ENCODE measurements at places on chromosomes 12 and 14.

DNA sequence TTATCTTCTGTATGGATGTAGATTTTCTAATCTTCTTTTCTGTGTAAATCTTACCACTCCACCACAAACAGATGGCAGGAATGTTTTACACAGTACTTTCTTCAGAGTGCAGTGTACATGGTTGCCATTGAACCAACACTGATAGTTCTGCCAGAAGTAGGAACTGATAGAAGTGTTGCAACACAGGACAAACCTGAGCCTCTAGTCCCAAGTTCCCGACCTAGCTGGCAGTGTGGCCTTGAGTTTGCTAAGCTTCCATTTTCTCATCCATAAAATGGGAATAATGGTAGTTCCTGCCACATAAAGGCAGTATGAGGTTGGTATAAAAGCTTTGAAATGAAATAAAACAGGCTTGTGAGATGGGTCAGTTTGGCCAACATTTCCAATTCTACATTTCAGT is 50.8 kb upstream of the SAV1 start:
- DNase-seq: no peak

GRCh38 chr12:9731393-9731792 is 1.5 kb downstream of the CLECL1 start:
- no peak for DNase-seq

GRCh38 chr12:88172844-88173407 is 30.8 kb downstream of the TMTC3 start:
- no peak for DNase-seq

DNA sequence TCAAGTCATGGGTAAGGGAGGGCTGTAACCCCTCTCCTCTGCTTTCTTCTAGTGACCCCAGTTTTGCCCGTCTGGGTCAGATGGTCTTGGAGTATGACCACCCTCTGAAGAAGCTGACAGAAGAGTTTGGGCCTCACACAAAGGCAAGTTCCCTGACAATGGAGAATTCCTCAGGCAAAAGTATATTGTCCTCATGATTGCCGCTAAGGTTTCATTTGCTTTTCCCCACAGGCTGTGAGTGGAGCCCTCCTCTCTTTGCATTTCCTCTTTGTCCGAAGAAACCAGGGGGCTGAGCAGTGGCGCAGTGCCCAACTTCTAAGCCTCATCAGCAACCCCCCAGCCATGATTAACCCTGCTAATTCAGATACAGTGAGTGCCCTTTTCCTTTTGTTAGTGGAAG is 12.1 kb downstream of the NCKAP1L start:
- DNase-seq: no peak

Data from T-helper 1 cell (primary cell).